ENCODE measurements at places on chromosomes 5 and 9. TPM values are rescaled to one million over a fixed set of nuclear protein-coding genes. Genes with fewer than 3 reads are reported as not detected.

The PTBP3 gene
- 19.7 TPM for polyA plus RNA-seq

The SMIM15 gene
- polyA plus RNA-seq = 58.6 TPM

- peaks cover 41% of the 10 kb centered on the region for H3K4me1 ChIP-seq
- no peaks in the 10 kb centered on the region for H3K27me3 ChIP-seq
- peak; percentile 81 for DNase-seq
- H3K27ac ChIP-seq = peak overlapping the region; percentile 94
- H3K4me3 ChIP-seq = peak overlapping the region; percentile 24
These were observed 148.1 kb upstream of the DMRT1 start for GRCh38 chr9:693201-694091.

DNA sequence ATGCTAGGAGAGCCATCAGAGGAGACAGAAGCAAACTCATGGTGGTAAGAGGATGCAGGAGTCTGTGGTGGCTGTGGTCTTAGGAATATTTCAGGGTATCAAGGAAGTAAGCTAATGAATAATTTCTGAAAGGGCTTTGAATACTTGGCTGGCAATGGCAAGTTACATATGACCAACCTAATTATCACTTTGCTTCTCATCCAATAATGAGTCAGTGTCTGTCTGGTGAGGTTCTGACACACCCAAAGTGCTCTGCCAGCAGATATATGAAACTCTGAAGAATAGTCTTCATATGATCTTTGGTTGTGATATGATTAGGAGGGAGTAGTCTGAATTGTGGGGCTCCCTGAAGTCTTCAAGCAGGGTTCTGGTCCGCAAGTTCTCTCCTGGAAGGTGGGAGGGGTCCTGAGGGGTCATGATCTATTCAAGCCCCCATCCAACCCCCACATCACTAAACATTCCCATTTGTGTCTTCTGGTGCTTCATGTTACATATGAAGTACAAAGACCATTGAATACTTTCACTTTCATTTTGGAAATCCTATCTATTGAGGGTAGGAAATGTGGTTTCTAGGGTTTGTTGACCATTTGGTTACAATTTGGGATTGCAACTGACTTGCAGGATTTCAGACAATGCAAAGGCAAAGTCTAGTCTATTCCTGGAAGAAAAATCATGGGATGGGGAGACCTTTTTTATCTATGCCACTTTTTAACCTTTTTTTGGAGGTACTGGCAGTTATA lies 199.9 kb upstream of the CDKN2B start:
- H3K27me3 ChIP-seq = no peaks in the 10 kb centered on the region
- no peaks in the 10 kb centered on the region for H3K36me3 ChIP-seq
- DNase-seq = no peak
- H3K4me1 ChIP-seq = no peaks in the 10 kb centered on the region
- H3K4me3 ChIP-seq = no peak overlapping the region
- H3K27ac ChIP-seq = no peak overlapping the region

The PRDM9 gene
- not detected for polyA plus RNA-seq

- no peaks in the 10 kb centered on the region for H3K4me1 ChIP-seq
- no peak overlapping the region for H3K4me3 ChIP-seq
- DNase-seq = no peak
- no peak overlapping the region for H3K27ac ChIP-seq
These were observed 696.8 kb downstream of the SEMA5A start for GRCh38 chr5:8848997-8849594.

GRCh38 chr5:52657247-52657645 lies 130.5 kb upstream of the ITGA1 start:
- H3K27ac ChIP-seq = no peak overlapping the region
- H3K4me3 ChIP-seq = no peak overlapping the region
- no peaks in the 10 kb centered on the region for H3K36me3 ChIP-seq
- H3K27me3 ChIP-seq = no peaks in the 10 kb centered on the region

- no peak for DNase-seq
- no peaks in the 10 kb centered on the region for H3K27me3 ChIP-seq
- no peak overlapping the region for H3K4me3 ChIP-seq
- H3K36me3 ChIP-seq = no peaks in the 10 kb centered on the region
- no peaks in the 10 kb centered on the region for H3K4me1 ChIP-seq
- no peak overlapping the region for H3K27ac ChIP-seq
These were observed 395.7 kb downstream of the TMEM161B start for GRCh38 chr5:87872986-87873385.

- H3K36me3 ChIP-seq = no peaks in the 10 kb centered on the region
- H3K4me3 ChIP-seq = no peak overlapping the region
- H3K27me3 ChIP-seq = no peaks in the 10 kb centered on the region
- H3K27ac ChIP-seq = no peak overlapping the region
These were observed 22.5 kb upstream of the COMMD10 start for GRCh38 chr5:116062352-116062751.

The TMEM8B gene
- polyA plus RNA-seq = 58.8 TPM

The FGF1 gene
- 48.4 TPM for polyA plus RNA-seq

DNA sequence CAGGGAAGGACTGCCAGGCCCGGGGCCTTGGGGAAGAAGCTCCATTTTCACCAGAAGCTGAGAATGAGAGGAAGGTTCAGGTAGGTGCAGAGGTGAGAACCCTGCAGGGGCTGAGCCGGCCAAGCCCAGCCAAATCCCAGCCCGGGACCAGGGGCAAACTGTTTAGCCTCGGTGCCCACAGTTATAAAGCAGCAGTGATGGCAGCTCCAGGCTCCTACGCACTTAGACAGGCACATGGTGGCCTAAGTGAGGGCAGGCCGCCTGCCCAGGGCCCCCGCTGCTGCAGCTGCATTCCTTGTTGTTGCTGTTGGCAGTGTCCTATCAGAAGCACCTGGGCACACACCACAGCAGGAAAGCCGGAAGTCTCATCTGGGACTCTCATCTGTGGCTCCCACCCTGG lies 159.9 kb upstream of the FOXD4L5 start:
- no peaks in the 10 kb centered on the region for H3K36me3 ChIP-seq
- H3K27me3 ChIP-seq = no peaks in the 10 kb centered on the region
- DNase-seq = no peak
- H3K27ac ChIP-seq = no peak overlapping the region

- no peak overlapping the region for H3K27ac ChIP-seq
- H3K36me3 ChIP-seq = peaks cover 4% of the 10 kb centered on the region
- no peak for DNase-seq
These were observed 68.1 kb upstream of the CER1 start for GRCh38 chr9:14790628-14791027.

GRCh38 chr5:34499001-34499734 lies 157.0 kb upstream of the RAI14 start:
- no peaks in the 10 kb centered on the region for H3K27me3 ChIP-seq
- no peak overlapping the region for H3K4me3 ChIP-seq
- peaks cover 34% of the 10 kb centered on the region for H3K4me1 ChIP-seq
- no peaks in the 10 kb centered on the region for H3K36me3 ChIP-seq
- H3K27ac ChIP-seq = no peak overlapping the region
- no peak for DNase-seq

GRCh38 chr5:176731506-176732160 lies 78.7 kb upstream of the UNC5A start:
- H3K36me3 ChIP-seq = no peaks in the 10 kb centered on the region
- H3K4me3 ChIP-seq = no peak overlapping the region
- DNase-seq = peak; percentile 41
- no peak overlapping the region for H3K27ac ChIP-seq
- H3K4me1 ChIP-seq = peaks cover 7% of the 10 kb centered on the region

- peaks cover 5% of the 10 kb centered on the region for H3K36me3 ChIP-seq
- no peak for DNase-seq
- no peak overlapping the region for H3K27ac ChIP-seq
- peaks cover 64% of the 10 kb centered on the region for H3K4me1 ChIP-seq
These were observed 4.4 kb downstream of the S1PR3 start for GRCh38 chr9:88995627-88996026.

DNA sequence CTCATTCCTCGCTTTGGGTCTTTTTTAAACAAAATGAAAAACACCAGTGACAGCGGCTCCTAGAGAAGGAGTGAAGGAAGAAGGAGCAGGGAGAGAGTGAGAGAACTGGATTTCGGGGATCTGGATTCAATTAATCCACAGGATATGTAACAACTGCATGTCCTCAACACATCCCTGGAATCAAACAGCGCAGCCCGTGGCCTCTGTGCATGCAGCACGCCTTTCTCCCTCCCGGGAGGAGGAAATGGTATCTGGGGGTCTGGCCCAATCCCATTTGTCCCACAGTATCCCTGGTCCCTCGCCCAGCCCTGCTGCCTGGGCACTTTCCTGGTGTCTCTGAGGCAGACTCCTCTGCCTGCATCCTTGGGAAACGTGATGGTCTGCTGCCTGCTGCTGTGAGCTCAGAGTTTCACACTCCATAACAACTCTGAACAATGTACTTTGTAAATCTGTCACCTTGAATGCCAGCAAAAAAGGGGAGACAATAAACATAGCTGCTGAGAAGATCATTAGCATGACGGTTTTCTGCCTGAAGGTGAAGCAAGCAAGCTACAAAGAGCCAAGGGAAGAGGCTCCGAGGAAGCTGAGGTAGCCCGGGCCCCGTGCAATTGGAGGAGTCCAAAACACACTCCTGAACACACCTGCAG lies 56.1 kb downstream of the PTCH1 start:
- peaks cover 57% of the 10 kb centered on the region for H3K4me1 ChIP-seq
- no peak for DNase-seq
- H3K4me3 ChIP-seq = no peak overlapping the region

GRCh38 chr9:114902786-114903524 lies 27.4 kb downstream of the TNFSF8 start:
- no peak for DNase-seq
- H3K36me3 ChIP-seq = no peaks in the 10 kb centered on the region
- H3K27ac ChIP-seq = no peak overlapping the region
- no peaks in the 10 kb centered on the region for H3K4me1 ChIP-seq
- H3K4me3 ChIP-seq = no peak overlapping the region

GRCh38 chr5:110050640-110051345 lies 361.1 kb downstream of the MAN2A1 start:
- no peak overlapping the region for H3K27ac ChIP-seq
- no peak for DNase-seq
- no peaks in the 10 kb centered on the region for H3K36me3 ChIP-seq
- H3K4me3 ChIP-seq = no peak overlapping the region

Data from spinal cord (tissue), 10 donors.